Stomach (tissue), 19 donors: ENCODE measurements at places on chromosomes 5 and 9. TPM values are rescaled to one million over a fixed set of nuclear protein-coding genes. Genes with fewer than 3 reads are reported as not detected.

DNA sequence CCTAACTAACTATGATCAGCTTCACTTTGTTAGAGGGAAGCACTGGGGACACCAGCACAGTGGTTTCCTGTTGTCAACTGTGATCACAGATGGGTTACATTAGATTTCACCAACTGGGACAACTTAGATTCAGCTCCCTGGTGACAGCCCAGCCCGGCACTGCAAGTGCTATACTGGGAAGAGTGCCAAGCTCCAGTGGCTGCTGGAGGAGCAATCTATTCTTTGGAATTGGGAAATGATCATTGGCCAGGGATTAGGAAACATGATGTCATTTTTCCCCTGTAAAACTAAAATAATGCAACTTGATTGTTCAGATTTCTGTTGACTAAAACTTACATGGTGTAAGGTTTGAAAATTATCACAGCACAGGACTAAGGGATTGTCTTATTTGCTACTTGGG is 33.2 kb downstream of the PTGR1 start:
- no peak for DNase-seq

GRCh38 chr9:86997156-86997555 is 49.9 kb upstream of the GAS1 start:
- no peak for DNase-seq

DNA sequence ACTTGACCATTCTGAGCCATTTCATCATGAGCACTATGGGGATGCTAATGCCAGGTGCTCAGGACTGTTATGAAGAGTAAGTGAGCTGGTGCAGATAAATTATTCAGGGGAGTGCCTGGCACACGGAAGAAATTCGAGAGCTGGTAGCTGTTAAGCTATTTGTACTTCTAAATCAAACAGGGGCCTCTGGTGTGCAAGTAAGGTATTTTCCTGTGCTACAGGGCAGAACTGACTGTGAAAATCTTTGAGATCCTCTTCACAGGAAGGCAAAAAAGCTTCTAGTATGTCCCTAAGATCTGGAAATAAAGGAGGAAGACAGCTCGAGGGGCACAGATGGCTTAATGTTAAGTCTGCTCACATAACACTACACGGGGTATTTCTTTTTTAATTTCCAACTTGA is 106.3 kb upstream of the SPOCK1 start:
- DNase-seq = peak; percentile 30

DNA sequence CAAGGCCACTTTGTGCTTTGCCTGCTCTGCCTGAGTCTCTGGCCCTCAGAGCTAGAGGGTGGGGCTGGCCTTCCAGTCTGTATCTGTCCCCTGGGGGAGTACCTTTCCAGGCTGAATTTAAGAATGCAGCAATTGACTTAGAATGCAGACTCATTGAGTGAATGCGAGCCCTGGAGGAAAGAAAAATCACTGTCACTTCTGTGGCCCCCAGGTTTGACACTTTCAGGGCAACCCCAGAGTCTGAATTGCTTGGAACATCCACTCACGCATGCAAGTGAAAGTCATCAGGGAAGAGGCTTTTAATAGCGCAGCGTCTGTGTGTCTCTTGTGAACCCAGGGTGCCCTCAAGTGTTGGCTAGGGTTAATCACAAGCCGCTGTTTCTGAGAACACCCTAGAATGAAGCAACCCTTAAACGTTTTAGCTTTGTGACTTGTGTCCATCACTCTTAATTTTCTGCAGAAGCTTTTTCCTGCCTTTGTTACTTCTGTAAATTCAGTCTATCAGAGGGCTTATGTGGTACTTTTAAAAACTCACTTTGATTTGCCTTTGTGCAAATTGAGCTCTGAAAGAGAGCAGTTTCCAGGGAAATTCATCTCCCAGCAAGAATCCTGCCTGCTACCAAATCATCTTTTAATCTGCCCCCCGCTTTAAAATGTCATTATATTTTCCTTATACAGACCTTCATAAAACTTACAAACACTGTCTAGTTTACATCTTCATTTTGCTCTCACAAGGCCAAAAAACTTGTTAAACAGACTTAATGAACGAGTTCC is 146.8 kb upstream of the IQGAP2 start:
- DNase-seq = peak; percentile 90

DNA sequence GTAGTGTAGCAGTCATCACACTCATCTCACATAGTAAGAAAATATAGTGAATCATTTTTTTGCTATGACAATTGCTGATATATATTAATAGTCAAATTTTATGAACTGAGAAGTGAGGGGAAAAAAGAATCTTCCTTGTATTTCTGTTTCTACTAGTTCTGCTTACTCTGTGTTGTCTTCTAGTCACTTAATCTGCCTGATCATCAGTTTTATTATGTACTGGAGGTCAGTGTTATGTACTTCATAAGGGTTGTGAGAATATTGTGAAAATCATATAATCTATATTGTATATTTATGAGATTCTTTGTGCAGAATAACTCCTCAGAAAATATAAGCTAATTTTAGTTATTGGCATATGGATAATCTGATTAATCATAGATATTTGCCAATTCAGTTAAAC is 546.9 kb upstream of the RIOK2 start:
- no peak for DNase-seq

- DNase-seq = no peak
Measured at GRCh38 chr9:132459661-132460060, 49.6 kb downstream of the CFAP77 start.

GRCh38 chr9:110123341-110124095 is 84.4 kb downstream of the C9orf152 start:
- DNase-seq = no peak

GRCh38 chr9:70061776-70062175 is 18.1 kb downstream of the MAMDC2 start:
- DNase-seq = no peak

- DNase-seq = peak; percentile 47
Measured at GRCh38 chr9:97773723-97774122, 76.6 kb upstream of the XPA start.

DNA sequence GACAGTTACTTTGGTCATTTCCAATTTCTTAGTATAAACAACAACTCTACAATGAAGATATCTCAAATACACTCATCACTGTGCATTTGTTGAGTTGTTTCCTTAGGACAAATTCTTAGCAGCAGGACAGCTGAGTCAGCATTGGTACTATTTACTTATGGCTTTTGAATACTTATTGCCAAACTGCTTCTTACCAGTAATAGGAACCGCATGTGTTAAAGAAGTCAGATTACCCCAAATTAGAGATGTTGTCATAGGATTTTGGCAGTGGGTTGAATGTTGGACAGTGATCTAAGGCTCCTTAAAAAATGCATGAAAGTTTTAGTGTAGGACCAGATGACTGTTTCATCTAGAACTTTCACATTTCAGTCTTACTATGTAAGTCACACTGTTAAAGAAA is 280.1 kb upstream of the DMRT1 start:
- no peak for DNase-seq

GRCh38 chr5:97141539-97141938 is 872 bp downstream of the LIX1 start:
- no peak for DNase-seq

DNA sequence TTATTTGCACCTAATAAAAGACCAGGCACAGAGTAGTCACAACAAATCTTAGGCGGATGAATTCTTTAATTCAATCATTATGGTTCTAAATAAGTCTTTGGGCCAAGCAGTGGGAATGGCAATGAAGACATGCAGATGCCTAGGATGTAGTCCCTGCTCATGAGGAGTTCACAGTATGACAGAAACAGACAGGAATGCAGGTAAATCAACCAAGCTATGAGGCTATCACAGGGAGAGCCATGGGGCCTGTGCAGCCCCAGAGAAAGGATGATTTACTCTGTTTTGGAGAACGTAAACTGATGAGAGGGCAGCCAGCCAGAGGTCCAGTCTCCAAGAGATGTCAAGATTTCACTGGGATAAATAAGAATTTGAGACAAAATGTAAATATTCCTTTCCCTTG is 129.4 kb downstream of the TRIM32 start:
- DNase-seq = no peak

The OTULINL gene
- total RNA-seq = 19.8 TPM
